ENCODE measurements at places on chromosomes 16 and 17. TPM values are rescaled to one million over a fixed set of nuclear protein-coding genes. Genes with fewer than 3 reads are reported as not detected.
A peak's percentile ranks its signal among the peaks of the same experiment; 100 is the strongest.

DNA sequence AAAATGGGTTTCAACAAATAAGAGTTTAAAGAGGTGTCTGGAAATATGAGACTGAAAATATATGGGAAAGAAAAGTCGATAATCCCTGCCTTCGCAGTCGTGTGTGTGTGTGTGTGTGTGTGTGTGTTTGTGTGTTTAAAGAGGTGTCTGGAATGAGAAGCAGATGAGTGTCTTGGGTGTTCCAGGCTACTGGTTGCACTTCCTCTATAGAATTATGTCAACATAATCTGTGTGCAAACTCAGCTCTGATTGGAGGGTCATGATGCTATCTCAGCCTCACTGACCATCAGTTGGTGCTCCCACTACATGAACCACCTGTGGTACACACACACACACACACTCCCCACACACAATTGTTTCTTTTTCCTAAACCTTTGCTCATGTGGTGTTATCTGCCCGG lies 347.3 kb downstream of the NPIPA8 start:
- H3K4me3 ChIP-seq = no peak overlapping the region
- no peak for DNase-seq
- H3K4me1 ChIP-seq = no peaks in the 10 kb centered on the region
- H3K27ac ChIP-seq = no peak overlapping the region

GRCh38 chr17:6043405-6043804 lies 26.8 kb upstream of the WSCD1 start:
- H3K27me3 ChIP-seq = no peaks in the 10 kb centered on the region
- H3K4me1 ChIP-seq = no peaks in the 10 kb centered on the region
- no peak overlapping the region for H3K27ac ChIP-seq
- no peaks in the 10 kb centered on the region for H3K36me3 ChIP-seq
- no peak overlapping the region for H3K4me3 ChIP-seq

GRCh38 chr17:61738249-61738648 lies 125.1 kb downstream of the BRIP1 start:
- H3K4me1 ChIP-seq = no peaks in the 10 kb centered on the region
- H3K27me3 ChIP-seq = no peaks in the 10 kb centered on the region
- H3K27ac ChIP-seq = no peak overlapping the region
- no peak for DNase-seq

GRCh38 chr16:67063008-67063407 lies 34.1 kb downstream of the CBFB start:
- H3K27me3 ChIP-seq = no peaks in the 10 kb centered on the region
- peaks cover 8% of the 10 kb centered on the region for H3K4me1 ChIP-seq
- no peaks in the 10 kb centered on the region for H3K36me3 ChIP-seq
- DNase-seq = no peak
- H3K4me3 ChIP-seq = no peak overlapping the region

DNA sequence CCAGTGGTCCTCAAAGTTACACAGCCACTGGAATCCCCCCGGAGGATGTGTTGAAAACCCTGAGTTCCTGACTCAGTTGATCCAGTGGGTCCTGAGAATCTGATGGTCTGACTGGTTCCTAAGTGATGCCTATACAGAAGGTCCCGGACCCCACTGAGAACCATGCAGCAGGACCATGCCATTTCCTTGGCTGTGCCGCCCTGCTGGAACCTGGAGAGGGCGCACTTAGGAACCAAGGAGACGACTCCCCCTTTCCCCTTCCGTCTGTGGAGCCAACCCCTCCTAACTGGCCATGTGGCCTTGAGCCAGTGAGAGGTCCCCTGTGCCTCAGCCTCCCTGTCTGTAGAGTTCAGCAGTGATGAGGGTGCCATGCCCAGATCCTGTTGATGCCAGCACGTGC lies 22.0 kb downstream of the C16orf74 start:
- no peak overlapping the region for H3K27ac ChIP-seq
- no peaks in the 10 kb centered on the region for H3K4me1 ChIP-seq
- peaks cover 40% of the 10 kb centered on the region for H3K36me3 ChIP-seq
- H3K4me3 ChIP-seq = no peak overlapping the region
- no peak for DNase-seq
- no peaks in the 10 kb centered on the region for H3K27me3 ChIP-seq

DNA sequence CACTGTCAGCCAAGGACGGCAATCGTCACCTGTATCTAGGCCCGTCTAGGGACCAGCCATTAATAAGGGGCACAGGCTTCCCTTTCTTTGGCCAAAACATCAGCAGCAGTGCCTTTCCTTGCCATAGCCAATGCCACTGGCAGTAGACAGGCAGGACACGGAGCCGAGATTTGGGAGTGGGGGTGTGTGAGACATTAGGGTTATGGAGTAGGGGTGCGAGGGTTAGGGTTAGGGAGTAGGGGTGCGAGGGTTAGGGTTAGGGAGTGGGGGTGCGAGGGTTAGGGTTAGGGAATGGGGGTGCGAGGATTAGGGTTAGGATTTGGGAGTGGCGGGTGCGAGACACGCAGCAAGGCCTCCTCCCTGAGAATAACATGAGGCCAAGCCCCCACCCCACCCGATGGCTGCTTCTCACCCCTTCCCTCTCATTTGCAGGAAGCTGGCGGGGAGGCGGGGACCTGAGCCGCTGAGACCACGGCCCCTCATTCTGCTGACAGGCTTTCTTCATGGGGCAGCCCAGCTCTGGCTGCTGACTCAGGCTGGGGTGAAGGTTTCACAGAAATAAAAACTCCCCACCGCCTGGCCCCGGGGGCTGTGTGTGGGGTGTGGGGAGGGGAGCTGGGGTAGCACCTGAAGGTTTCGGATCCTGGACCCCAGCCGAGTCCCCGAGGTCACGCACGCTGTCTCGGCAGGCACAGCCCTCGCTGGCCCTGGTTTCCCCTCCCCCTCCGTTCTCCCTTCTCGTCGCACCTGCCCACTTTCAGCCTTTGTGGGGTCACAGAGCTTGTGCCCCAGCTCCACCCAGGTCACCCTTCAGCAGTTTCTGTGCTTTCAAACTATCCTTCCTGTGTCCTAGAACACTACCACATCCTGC lies 93.8 kb downstream of the PGS1 start:
- H3K36me3 ChIP-seq = no peaks in the 10 kb centered on the region
- no peak for DNase-seq
- H3K27ac ChIP-seq = no peak overlapping the region

- H3K36me3 ChIP-seq = no peaks in the 10 kb centered on the region
- peak overlapping the region; percentile 86 for H3K27ac ChIP-seq
- peak overlapping the region; percentile 13 for H3K4me3 ChIP-seq
These were observed 725 bp downstream of the KRTAP16-1 start for GRCh38 chr17:41308251-41308917.

GRCh38 chr17:40567377-40567776 lies 2.1 kb upstream of the CCR7 start:
- H3K27ac ChIP-seq = no peak overlapping the region
- H3K27me3 ChIP-seq = no peaks in the 10 kb centered on the region
- peaks cover 3% of the 10 kb centered on the region for H3K36me3 ChIP-seq
- H3K4me3 ChIP-seq = no peak overlapping the region
- H3K4me1 ChIP-seq = peaks cover 49% of the 10 kb centered on the region

GRCh38 chr16:11603331-11603750 lies 16.6 kb upstream of the LITAF start:
- H3K27me3 ChIP-seq = no peaks in the 10 kb centered on the region
- H3K4me3 ChIP-seq = no peak overlapping the region
- peaks cover 4% of the 10 kb centered on the region for H3K4me1 ChIP-seq
- no peaks in the 10 kb centered on the region for H3K36me3 ChIP-seq
- no peak for DNase-seq

DNA sequence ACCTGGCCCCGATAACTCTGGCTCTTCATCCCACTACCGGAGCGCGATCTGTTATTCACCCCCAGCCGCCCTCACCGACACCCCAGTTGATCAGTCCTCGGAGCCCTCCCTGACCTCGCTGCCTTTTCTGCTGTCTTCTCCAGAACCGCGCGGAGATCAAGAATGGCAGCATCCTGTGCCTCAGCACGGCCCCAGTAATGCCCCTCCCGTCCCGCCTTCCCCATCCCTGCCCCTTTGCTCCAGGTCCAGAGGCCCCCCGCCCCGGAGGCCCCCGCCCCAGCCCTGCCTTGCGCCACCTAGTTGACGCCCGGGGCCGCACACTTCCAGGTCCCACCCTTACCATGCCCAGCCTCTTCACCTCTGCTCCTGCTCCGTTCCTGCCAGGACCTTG lies 872 bp downstream of the ELMO3 start:
- no peaks in the 10 kb centered on the region for H3K4me1 ChIP-seq
- no peak overlapping the region for H3K27ac ChIP-seq
- no peaks in the 10 kb centered on the region for H3K36me3 ChIP-seq
- H3K4me3 ChIP-seq = no peak overlapping the region

- no peaks in the 10 kb centered on the region for H3K4me1 ChIP-seq
- H3K36me3 ChIP-seq = no peaks in the 10 kb centered on the region
- no peak overlapping the region for H3K27ac ChIP-seq
- H3K4me3 ChIP-seq = no peak overlapping the region
These were observed 716.9 kb downstream of the KCNJ18 start for GRCh38 chr17:22409160-22409751.

MYH3 gene
- 9.4 TPM for polyA plus RNA-seq

PSKH1 gene
- polyA plus RNA-seq = 13.0 TPM

ZNF174 gene
- polyA plus RNA-seq = 6.7 TPM

CES5A gene
- not detected for polyA plus RNA-seq

SEZ6 gene
- not detected for polyA plus RNA-seq

KRT12 gene
- not detected for polyA plus RNA-seq

TMEM88 gene
- 15.9 TPM for polyA plus RNA-seq

Measured in B cell (primary cell).